ENCODE measurements at places on chromosomes 3 and 15.

GRCh38 chr3:195044411-195044810 lies 226.5 kb downstream of the XXYLT1 start:
- DNase-seq, result no peak

DNA sequence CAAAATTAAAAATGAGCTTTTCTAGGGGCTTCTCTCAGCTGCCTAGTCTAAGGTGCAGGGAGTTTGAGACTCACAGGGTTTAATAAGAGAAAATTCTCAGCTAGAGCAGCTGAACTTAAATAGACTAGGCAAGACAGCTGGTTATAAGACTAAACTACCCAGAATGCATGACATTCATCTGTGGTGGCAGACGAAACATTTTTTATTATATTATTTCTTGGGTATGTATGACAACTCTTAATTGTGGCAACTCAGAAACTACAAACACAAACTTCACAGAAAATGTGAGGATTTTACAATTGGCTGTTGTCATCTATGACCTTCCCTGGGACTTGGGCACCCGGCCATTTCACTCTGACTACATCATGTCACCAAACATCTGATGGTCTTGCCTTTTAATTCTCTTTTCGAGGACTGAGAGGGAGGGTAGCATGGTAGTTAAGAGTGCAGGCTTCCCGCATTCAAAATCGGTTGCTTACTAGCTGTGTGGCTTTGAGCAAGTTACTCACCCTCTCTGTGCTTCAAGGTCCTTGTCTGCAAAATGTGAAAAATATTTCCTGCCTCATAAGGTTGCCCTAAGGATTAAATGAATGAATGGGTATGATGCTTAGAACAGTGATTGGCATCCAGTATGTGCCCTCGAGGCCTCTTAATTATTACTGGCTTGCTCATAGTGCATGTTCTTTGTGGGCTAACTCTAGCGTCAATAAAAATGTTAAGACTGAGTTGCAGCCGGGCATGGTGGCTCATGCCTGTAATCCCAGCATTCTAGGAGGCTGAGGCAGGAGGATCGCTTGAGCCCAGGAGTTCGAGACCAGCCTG lies 984 bp downstream of the CCR5 start:
- no peak for DNase-seq

DNA sequence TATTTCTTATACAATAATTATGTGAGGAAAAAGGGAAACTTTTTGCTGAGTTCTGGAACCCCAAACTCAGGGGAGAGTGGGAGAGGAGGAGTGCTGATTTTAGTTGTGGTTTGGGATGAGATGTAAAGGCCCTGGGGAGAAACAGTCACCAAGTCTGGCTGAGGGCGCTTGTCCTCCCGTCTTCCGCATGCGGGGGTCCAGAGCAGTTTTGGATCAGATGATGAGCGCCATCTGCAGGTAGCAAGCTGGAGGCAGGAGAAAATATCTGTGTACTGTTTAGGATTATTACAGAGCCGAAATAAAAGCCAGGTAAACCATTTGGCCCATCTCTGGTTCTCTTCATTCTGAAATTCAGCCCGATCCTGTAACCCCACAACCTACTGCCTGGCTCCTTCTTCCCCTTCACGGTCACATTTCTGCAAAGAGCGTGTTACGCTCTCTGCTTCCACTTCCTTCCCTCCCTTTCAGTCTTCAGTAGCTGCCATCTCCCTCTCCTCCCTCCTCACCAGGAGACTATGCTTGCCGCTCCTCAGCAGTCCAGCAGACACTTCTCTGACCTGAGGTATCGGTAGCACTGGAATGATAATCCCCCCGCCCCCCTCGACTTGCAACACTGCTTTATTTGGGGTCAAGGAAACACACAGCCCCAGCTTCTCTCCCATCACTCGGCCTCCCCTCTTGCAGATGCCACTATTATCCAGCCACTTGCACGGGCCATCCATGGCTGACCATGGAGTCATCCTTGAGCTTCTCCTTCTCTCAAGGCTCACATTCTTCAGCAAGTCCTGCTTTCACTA lies 1.4 kb upstream of the PARP14 start:
- DNase-seq, result peak; percentile 70

DNA sequence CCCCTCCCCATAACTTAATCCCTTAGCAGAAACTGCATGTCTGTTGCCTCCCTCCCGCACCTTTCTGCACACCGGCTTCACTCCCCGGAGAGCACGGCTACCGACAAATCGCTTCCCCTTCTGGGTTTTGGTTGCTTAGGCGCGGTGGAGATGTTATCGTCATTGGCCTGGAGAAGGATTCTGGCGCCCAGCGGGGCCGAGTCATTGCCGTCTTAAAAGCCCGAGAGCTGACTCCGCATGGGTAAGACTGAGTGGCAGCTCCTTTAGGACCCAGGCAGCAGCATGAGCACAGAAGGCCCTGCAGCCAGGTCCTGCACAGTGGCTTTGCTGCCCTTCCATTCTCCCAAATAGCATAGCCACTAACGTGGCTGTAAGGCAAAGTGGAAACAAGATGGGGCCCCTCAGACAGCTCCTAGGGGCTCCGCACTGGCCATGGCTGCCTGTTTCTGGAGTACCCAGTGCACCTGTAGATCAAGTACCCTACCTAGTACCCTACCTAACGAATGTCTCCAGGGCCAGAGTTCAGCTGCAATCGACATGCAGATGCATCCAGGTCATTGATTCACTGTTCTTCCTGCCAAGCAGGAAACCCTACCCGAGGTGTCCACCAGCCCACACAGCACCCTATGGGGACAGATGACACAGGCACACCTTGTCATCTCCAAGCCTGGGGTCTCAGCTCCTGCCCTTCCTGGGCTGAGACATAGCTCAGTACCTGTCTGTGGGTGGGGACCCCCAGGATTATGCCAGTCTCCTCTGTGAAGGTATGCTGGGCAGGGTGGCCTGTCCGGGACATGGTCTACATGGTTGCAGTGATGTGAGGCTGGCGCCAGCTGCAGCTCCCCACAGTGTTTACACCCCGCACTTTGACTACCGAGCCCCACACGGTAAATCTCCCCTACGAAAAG lies 147.6 kb downstream of the LRRK1 start:
- no peak for DNase-seq

DNA sequence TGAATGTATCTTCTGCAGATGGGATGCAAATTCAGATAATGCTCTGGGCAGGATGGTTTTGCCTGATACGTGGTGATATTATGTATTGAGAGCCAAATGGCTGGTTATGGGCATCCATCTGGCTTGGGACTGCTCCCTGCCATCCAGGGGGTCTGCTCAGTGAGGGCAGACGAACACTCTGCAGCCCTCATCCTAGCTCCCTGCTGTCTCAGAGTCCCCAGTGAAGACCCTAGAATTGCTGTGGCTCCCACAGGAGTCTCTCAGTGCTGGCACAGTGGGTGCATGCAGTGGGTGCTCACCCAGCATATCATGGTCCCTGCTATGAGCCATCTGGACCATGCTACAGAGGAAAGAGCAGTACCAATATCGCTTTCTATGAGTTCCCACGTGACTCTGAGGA lies 10.3 kb downstream of the CX3CR1 start:
- no peak for DNase-seq

- DNase-seq, result no peak
Observed at GRCh38 chr15:50355980-50356379, 982 bp upstream of the GABPB1 start.

GRCh38 chr15:101394654-101395053 lies 94.9 kb downstream of the PCSK6 start:
- DNase-seq, result no peak

DNA sequence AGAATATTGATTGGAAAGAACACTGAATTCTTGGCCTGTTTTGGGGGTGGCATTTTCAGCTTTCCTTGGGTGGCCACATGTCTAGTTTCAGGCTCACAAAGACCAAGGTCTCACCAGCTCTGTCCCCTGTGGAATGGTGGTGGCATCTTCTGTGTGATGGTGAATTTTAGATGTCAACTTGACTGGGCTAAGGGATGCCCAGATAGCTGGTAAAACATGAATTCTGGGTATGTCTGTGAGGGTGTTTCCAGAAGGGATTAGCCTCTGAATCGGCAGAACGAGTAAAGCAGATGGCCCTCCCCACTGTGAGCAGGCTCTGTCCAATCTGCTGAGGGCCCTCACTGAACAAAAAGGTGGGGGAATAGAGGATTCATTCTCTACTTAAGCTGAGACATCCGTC lies 34.4 kb upstream of the MYZAP start:
- DNase-seq, result no peak

DNA sequence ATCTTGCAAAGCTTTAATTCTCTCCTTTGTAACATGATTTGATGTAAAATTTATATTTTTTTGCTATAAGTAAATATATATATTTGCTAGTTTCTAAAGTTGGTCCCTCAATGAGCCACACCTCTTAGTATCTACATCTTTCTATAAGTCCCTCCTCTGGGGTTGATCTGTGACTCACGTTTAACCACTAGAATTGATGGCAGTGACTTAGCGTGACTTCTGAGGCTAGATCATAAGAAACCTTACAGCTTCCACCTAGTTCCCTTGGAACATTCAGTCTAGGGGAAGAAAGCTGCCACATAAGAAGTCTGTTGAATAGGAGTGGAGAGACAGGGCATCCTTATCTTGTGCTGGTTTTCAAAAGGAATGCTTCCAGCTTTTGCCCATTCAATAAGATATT lies 56.6 kb upstream of the TNIK start:
- DNase-seq, result no peak

DNA sequence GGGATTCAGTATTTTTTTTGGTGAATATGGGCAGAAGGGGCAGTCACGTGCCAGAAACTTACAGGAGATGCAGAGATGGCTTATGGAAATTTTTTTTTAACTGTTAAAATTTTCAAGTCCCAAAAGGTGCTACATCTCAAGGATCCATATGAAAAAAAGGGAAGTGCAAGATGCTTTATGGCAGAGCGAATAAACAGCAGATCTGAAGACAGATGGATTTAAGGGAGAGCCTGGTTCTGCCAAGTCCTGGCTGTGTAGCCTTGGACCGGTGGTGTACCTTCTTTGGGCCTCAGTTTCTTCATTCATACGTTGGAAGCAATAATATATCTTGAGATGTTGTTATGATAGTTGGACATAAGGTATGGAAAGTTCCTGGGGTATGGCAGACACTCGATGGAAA lies 91.5 kb upstream of the ARRDC4 start:
- DNase-seq, result no peak

- no peak for DNase-seq
Observed at GRCh38 chr3:171428321-171428787, 31.9 kb downstream of the TNIK start.

DNA sequence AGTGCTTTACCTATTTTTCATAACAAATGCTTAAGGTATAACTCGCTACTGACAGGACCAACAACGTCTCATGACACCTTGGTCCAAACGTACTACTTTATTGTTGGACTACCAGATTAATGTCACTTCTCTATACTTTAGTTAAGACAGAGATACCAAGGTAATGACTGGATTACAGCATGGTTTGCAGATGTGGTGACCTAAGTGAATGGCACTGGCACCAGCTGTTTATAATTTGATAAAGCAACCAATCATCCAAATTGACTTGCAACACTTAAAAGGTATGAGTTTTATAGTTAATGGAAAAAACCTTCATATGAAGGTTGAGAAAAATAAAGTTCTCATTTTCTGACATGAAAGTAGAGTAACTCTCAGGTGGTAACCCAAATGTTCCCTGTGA lies 209.0 kb downstream of the NEK10 start:
- no peak for DNase-seq

- no peak for DNase-seq
Observed at GRCh38 chr3:125634336-125634950, 39.1 kb upstream of the OSBPL11 start.

DNA sequence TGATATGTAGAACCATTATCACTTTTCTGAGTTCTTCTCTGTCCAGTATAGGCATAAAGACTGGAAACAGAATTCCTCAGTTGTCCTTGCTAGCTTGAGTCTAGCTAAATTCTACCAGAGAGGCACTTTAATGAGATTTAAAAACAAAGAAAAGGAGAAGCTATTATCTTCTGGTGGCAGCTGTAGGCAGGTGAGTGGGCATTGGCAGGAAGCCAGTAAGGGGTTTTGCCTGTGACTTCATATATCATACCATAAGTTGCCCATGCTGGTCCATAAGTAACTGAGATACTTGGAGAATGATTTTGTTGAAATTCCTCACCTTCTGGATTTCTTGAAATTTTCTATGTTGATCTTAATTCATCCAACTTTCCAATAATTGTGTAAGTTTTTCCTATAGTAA lies 402.3 kb upstream of the TGFBR2 start:
- DNase-seq, result no peak

- DNase-seq, result peak; percentile 72
Observed at GRCh38 chr3:37645517-37646380, 215.9 kb upstream of the CTDSPL start.

- DNase-seq, result no peak
Observed at GRCh38 chr15:38300395-38300794, 47.8 kb downstream of the SPRED1 start.

DNA sequence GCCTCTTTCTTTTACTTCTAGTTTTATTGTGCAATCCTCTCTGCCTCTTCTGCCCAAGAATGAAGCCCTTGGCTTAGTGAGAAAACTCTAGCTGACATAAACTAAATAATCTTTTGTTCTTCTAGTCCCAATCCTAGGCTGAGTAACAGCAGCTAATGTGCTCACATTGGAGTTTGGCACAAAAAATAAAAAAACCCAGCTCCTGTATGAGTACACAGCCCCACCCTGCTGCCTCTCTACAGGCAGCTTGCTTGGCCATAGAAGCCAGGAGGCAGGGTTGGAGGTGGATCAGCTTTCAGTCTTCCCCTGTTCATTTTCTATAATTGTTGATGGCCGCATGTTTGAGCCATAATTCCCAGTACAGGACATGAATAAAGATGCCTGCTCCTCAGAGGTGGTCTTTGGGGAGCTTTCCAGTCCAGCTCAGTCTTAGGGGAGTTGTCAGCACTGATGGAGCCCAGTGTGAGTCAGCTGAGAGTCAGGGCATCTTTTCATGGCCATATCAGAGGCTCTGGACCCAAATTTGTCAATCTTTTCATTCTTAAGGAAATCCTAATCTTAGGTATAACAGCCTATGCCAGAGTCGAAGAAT lies 46.7 kb downstream of the RTP1 start:
- DNase-seq, result no peak

- DNase-seq, result no peak
Observed at GRCh38 chr15:99137111-99137546, 32.2 kb downstream of the SYNM start.

- no peak for DNase-seq
Observed at GRCh38 chr15:70493376-70493775, 270.0 kb downstream of the UACA start.

Measured in kidney capillary endothelial cell (primary cell).